ENCODE measurements at places on chromosomes 12 and 14.

- DNase-seq: no peak
Observed at GRCh38 chr12:104956870-104957718, 996 bp downstream of the SLC41A2 start.

GRCh38 chr14:101861464-101861863 is 100.0 kb downstream of the PPP2R5C start:
- no peak for DNase-seq

GRCh38 chr12:16454481-16454880 is 107.0 kb downstream of the MGST1 start:
- DNase-seq: no peak

- no peak for DNase-seq
Observed at GRCh38 chr14:99435327-99435726, 45.3 kb downstream of the SETD3 start.

- DNase-seq: peak; percentile 24
Observed at GRCh38 chr12:78916845-78917480, 52.4 kb downstream of the SYT1 start.

Measured in GM23338 (cell line).